ENCODE measurements at places on chromosomes 4 and X.
A peak's percentile ranks its signal among the peaks of the same experiment; 100 is the strongest.

- DNase-seq, result no peak
These were observed 63.0 kb downstream of the HADH start for GRCh38 chr4:108052558-108053120.

DNA sequence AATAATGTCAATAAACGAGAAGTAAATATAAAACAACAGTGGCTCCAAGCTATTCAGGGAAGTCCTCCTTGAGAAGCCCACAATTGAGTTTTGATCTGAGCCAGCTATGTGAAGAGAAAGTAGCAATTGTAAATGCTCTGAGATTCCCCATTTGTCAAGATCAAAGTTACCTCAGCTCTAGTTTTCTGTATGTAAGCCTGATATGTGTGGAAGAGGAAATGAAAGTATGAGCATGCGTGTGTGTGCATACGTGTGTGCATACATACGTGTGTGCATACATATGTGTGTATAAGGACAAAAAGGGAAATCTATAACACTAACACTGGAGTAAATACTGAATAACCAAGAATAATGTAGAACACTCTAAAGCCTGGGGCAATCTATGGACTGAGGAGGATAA is 130.3 kb downstream of the SCFD2 start:
- no peak for DNase-seq

DNA sequence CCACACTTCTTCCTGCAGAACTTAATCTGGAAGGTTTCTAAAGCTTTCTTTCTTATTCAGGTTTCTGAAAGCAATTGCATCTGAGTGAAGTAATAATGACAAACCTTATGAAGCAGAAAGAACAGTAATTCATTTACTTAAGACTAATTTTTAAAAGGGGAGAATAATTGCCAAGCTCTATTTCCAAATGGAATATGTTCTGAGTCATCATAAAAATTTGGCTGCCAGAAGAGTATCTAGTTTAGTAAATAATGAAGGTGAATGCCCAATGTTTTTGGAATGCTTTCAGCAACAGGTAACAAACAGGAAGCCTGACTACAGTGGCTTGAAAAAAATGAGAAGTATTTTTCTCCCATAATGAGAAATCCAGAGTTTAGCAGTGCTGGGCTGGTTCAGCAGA is 227.3 kb upstream of the TET2 start:
- no peak for DNase-seq

- DNase-seq, result no peak
These were observed 89.5 kb downstream of the SLIT2 start for GRCh38 chr4:20341134-20341738.

GRCh38 chr4:150828159-150828558 is 186.9 kb downstream of the LRBA start:
- DNase-seq, result peak; percentile 53

- DNase-seq, result no peak
These were observed 85.2 kb downstream of the PLAC1 start for GRCh38 chrX:134572816-134573682.

Measured in CD4-positive, alpha-beta T cell treated with Interleukin-6 at 100 ng/mL for 8 hours (primary cell).